Endothelial cell of coronary artery (primary cell): ENCODE measurements at places on chromosomes 5 and 9. TPM values are rescaled to one million over a fixed set of nuclear protein-coding genes. Genes with fewer than 3 reads are reported as not detected.

The FAM13B gene
- total RNA-seq, result 13.3 and 15.6 TPM in 2 replicates

The SLC6A19 gene
- total RNA-seq, result not detected in 2 replicates

The LIX1 gene
- not detected in 2 replicates for total RNA-seq

The PLPP7 gene
- 0.90 and 3.3 TPM in 2 replicates for total RNA-seq

The HDHD3 gene
- 4.9 TPM in 2 replicates for total RNA-seq

The ORM2 gene
- total RNA-seq, result not detected in 2 replicates

The BRINP1 gene
- under 0.01 TPM in 1 of 2 replicates, not detected in the other for total RNA-seq

The DBH gene
- not detected in 2 replicates for total RNA-seq

The PCDH1 gene
- total RNA-seq, result 181 and 222 TPM in 2 replicates

The ERAP2 gene
- total RNA-seq, result 7.6 and 80.0 TPM in 2 replicates

The CYSRT1 gene
- 0.19 and 0.45 TPM in 2 replicates for total RNA-seq

The SLC6A18 gene
- total RNA-seq, result not detected in 2 replicates

The SLC6A3 gene
- not detected in 2 replicates for total RNA-seq

The RPS23 gene
- 3,848 and 4,219 TPM in 2 replicates for total RNA-seq

The PLEKHG4B gene
- total RNA-seq, result not detected in 2 replicates

The NR5A1 gene
- not detected in 2 replicates for total RNA-seq

The TSLP gene
- total RNA-seq, result under 0.01 and 0.09 TPM in 2 replicates

The FREM1 gene
- total RNA-seq, result 0.09 and 0.18 TPM in 2 replicates

The STC2 gene
- total RNA-seq, result 30.4 and 303 TPM in 2 replicates

The MOB3B gene
- total RNA-seq, result under 0.01 TPM in 2 replicates

The CNTNAP3 gene
- 34.0 and 60.5 TPM in 2 replicates for total RNA-seq

The KIAA1958 gene
- 0.81 and 1.3 TPM in 2 replicates for total RNA-seq

The PCDHGB3 gene
- total RNA-seq, result 3.1 and 4.0 TPM in 2 replicates

The SHISAL2B gene
- total RNA-seq, result not detected in 2 replicates

The STK32A gene
- total RNA-seq, result under 0.01 and 0.38 TPM in 2 replicates

The CDX1 gene
- not detected in 2 replicates for total RNA-seq

The C8G gene
- total RNA-seq, result 0.19 and 0.72 TPM in 2 replicates

The GSN gene
- 366 and 382 TPM in 2 replicates for total RNA-seq

The UNC13B gene
- 39.3 and 42.8 TPM in 2 replicates for total RNA-seq

The TAF1L gene
- total RNA-seq, result under 0.01 TPM in 2 replicates

The TBCA gene
- 96.6 and 131 TPM in 2 replicates for total RNA-seq

The SCGB3A2 gene
- total RNA-seq, result not detected in 2 replicates

The MEGF9 gene
- 6.6 and 7.8 TPM in 2 replicates for total RNA-seq

The OR13F1 gene
- total RNA-seq, result not detected in 2 replicates

The ISCA1 gene
- 18.1 and 20.0 TPM in 2 replicates for total RNA-seq

The ACOT12 gene
- not detected in 2 replicates for total RNA-seq

The CCDC187 gene
- total RNA-seq, result not detected in 2 replicates

The MYORG gene
- total RNA-seq, result 2.4 TPM in 2 replicates

The LIFR gene
- 25.8 and 36.9 TPM in 2 replicates for total RNA-seq

The AUH gene
- 9.2 and 13.3 TPM in 2 replicates for total RNA-seq

The IFNE gene
- total RNA-seq, result 0.99 and 2.1 TPM in 2 replicates

The OR13J1 gene
- total RNA-seq, result not detected in 2 replicates

The SPINK5 gene
- 0.09 TPM in 1 of 2 replicates, not detected in the other for total RNA-seq

The PCDHGA9 gene
- total RNA-seq, result 1.6 and 3.1 TPM in 2 replicates

The GNA14 gene
- total RNA-seq, result 1.3 and 2.4 TPM in 2 replicates

The CA9 gene
- total RNA-seq, result 0.19 TPM in 1 of 2 replicates, not detected in the other

The RLN2 gene
- total RNA-seq, result 0.28 TPM in 1 of 2 replicates, not detected in the other
